ENCODE measurements at places on chromosomes 1 and 21.
A peak's percentile ranks its signal among the peaks of the same experiment; 100 is the strongest.

- DNase-seq, result no peak
Observed at GRCh38 chr1:205967554-205968335, 24.5 kb upstream of the SLC26A9 start.

DNA sequence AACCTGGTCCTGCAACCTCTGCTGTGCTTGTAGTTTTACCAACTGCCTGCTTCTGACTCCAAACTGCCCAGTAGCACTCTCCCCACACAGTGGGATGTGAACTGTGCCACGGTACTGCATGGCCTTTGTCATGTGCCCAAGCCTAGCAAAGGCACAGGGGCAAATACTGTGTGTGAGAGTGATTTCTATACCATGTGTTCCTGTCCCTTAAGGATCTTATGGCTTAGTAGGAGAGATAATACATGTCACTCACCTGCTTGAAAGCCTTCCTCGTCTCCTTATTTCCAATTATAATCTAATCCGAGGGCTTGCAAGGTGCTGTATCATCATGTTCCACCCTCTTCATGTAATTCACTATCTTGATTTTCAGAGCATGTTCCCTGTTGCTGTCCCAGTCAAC is 51.3 kb downstream of the UBE4B start:
- no peak for DNase-seq

DNA sequence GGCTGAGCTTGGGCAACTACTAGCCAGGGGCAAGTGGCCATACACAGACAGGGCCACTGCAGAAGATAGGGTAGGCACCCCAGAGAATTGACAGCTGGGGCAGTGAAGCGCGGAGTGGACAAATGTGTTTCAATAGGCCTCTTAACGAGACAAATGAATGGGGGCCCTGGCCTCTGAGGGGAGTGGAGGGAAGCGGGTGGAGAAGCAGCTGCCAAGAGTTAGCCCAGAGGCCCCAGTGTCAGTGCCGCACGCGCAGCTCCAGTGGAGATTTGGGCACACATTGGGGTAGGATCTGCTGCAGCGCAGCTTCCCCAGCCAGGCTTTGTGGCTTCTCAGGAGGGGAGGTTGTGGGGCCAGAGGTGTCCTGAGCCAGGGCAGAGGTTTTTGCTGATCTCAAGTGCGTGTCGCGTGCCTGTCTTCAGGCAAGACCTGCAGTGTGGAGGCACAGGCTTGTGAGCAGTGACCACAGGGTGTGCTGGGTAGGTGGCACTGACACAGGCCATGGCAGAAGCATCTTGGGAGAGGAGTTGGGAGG is 16.9 kb downstream of the PTPRF start:
- no peak for DNase-seq

GRCh38 chr1:218357211-218357892 is 12.2 kb downstream of the TGFB2 start:
- no peak for DNase-seq

DNA sequence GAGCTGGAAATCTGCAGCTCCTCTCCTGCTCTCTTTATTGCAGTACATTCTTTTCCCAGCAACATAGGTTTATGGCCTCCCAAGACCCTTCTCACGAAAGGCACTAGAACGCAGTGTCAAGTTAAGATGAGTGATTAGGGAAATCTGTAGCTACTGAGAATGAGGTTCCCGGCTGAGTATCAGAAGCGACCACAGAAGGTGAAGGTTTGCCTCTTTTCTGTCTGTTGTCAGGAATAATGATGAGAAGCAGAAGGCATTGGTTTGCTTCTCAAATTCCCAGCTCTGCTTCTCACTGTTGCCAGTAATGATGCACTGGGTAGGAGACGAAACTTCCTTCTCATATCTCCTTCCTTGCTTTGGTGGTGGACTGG is 128.4 kb downstream of the NTMT2 start:
- DNase-seq, result no peak

GRCh38 chr1:2379733-2380404 is 11.5 kb downstream of the MORN1 start:
- no peak for DNase-seq

DNA sequence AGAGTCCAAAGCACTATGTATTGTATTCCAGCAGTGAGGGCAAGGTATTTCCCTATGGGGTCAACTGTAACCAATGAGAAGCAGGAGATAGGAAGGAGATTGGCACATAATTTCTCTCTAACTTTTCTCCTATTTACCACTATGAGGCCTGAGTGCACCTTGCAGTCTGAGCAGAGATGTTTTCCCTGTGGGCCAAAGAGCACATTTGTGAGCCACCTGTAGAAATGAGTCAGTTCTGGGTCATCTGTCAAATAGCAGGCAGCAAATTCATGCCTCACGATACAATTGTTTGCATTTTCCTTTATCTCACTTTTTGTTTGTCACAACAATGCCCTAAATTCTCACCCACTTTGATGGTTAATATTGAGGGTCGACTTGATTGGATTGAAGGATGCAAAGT is 547.2 kb upstream of the NCAM2 start:
- DNase-seq, result no peak

GRCh38 chr1:116001739-116002487 is 25.6 kb downstream of the SLC22A15 start:
- DNase-seq, result peak; percentile 48

GRCh38 chr1:207787776-207788175 is 35.9 kb downstream of the CD46 start:
- no peak for DNase-seq

- no peak for DNase-seq
Observed at GRCh38 chr1:110338309-110338885, 780 bp upstream of the RBM15 start.

GRCh38 chr1:48870596-48870995 is 93.9 kb upstream of the BEND5 start:
- DNase-seq, result no peak

GRCh38 chr1:58879464-58879863 is 95.6 kb upstream of the JUN start:
- no peak for DNase-seq

GRCh38 chr1:72557446-72558049 is 275.2 kb upstream of the NEGR1 start:
- peak; percentile 28 for DNase-seq

- no peak for DNase-seq
Observed at GRCh38 chr1:97680894-97681293, 239.9 kb downstream of the DPYD start.

DNA sequence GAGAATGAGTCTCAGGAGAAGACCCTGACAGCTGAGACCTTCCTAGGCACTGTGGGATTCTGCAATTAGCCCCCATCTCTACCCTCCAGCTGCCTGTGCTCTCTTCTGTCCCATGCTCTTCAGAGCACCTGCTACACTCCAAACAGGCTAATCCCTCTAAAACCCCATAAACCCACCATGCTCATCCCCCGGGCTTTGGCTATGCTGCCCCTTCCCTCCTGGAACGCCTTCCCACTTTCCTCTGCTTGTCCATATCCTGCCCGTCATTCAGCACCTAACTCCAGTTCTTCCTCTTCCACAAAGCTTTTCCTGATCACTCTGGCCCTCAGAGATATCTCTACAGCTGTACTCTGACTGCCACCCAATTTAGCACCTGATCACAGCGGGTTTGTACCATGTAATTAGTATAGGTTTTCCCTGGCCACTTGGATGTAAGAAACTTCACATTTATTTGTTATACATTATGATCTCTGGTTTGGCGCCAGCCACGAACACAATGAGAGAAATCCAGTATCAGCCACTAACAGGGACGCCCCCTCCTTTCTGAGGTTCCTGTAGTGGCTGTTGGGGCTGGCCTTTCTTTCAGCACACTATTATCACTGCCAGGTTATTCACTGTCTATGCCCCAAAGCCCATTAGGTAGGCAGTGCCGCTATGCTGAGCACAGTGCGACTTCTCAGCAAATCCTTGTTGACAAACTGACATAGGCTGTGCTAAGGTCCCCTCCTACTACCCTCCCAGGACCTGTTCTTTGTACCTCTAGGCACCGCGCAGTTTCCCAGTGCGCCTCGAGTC is 45.1 kb downstream of the CDC7 start:
- DNase-seq, result no peak

- DNase-seq, result no peak
Observed at GRCh38 chr1:20320704-20321103, 30.0 kb downstream of the VWA5B1 start.

GRCh38 chr1:10830961-10831668 is 34.7 kb upstream of the CASZ1 start:
- peak; percentile 40 for DNase-seq

DNA sequence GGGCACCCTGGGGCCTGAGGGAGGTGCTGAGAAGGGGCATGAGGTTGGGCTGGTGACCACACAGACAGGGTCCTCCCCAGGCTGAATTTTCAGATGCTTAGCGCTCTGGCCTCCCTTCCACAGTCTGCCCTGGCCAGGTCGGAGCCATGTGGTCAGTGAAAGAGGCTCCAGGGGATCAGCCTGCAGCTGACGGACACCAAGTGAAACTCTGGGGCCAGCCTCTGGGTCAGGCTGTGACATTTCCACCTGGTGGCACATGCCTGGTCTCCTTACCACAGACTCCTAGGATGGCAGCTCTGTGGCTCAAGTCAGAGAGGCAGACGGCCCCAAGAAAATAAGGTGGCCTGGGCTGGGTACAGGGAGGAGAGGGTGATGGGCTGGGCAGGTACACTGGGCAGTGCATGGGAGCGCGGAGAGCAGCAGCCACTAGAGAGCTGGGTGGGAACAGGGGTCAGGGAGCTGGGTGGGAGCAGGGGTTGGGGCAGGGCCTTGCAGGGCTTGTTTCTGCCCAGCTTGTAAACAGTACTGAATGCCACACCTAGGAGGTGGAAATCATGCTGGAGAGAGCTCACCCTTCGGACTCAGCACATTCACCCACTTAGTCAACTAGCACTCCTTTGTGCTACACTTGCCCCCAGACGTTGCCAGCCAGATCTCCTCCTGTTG is 20.7 kb upstream of the ADARB1 start:
- no peak for DNase-seq

- no peak for DNase-seq
Observed at GRCh38 chr1:159961636-159962035, 7.6 kb upstream of the SLAMF9 start.

GRCh38 chr1:244211559-244211944 is 160.5 kb downstream of the ZBTB18 start:
- no peak for DNase-seq

DNA sequence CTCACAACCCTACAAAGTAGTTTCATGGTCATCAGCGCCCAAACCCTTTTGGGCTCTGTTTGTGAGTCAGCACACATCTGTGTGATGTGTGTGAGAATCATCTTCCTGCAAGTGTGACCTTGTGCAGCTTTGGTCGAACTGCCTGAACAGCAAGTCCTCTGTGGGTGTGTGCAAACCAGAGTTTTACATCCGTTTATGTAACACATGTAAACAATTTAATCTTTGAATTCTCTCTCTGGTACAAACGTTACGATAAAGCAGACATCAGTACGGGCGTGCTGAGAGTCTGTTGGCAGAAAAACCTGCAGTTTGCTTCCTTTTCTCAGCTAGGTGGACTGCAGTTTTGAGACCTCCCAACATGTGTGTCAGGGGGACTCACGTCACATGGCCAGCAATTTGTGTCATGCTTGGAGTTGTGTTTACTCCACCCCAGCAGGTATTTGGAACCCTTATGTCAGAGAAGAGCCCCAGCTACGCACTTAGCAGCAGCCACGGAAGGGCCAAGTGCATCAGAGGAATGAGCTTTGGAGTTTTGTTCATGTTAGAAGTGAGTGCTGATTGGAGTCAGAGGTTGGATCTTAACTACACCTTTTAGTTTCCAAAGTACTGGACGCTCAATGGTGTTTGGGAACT is 230.8 kb downstream of the PAPPA2 start:
- DNase-seq, result no peak

GRCh38 chr1:72202761-72203160 is 79.6 kb downstream of the NEGR1 start:
- no peak for DNase-seq

DNA sequence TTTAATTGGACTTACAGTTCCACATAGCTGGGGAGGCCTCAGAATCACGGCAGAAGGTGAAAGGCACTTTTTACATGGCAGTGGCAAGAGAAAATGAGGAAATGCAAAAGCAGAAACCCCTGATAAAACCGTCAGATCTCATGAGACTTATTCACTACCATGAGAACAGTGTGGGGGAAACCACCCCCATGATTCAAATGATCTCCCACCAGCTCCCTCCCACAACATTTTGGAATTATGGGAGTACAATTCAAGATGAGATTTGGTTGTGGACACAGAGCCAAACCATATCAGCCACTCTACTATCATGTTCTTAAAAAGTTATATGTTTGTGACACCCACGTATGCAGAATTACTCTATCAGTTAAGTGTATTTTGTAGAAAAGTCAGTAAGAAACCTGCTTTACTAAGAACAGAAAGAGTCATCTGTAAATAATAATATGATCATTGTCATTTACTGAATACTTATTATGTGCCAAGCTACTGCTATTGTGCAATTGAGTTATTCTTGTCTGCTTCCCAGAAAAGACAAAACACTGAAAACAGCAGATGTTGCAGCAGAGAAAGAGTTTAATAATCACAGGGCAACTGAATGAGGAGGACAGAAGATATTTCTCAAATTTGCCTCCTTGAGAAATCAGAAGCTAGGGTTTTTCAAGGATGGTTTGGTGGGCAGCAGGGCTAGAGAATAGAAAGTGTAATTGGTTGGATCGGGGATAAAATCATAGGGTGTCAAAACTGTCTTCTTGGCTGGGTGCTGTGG is 207.7 kb upstream of the FGGY start:
- DNase-seq, result no peak

- DNase-seq, result no peak
Observed at GRCh38 chr21:45443595-45444181, 38.7 kb downstream of the COL18A1 start.

GRCh38 chr1:212512816-212513559 is 80.3 kb downstream of the NENF start:
- peak; percentile 72 for DNase-seq

- no peak for DNase-seq
Observed at GRCh38 chr1:180387413-180387812, 115.0 kb downstream of the ACBD6 start.

- DNase-seq, result no peak
Observed at GRCh38 chr1:69510026-69510425, 57.7 kb upstream of the LRRC7 start.

DNA sequence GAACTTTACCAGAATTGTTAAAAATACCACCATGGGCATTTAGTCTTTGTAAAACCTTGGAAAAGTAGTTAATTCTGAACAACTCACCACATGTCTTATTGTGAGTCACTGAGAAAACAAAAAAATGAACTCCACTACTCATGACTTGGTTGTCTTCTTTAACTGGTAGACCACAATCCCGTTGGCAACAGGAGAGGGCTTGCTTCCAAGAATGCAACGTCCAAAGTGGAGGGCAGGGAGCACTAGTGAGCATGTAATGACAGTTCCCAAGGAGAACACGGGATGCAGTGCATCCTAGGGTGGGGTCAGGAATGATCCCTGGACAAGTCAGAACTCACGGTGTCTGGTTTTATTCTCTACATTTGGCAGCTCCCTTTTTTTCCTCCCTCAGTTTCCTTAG is 15.2 kb upstream of the HMCN1 start:
- peak; percentile 99 for DNase-seq

DNA sequence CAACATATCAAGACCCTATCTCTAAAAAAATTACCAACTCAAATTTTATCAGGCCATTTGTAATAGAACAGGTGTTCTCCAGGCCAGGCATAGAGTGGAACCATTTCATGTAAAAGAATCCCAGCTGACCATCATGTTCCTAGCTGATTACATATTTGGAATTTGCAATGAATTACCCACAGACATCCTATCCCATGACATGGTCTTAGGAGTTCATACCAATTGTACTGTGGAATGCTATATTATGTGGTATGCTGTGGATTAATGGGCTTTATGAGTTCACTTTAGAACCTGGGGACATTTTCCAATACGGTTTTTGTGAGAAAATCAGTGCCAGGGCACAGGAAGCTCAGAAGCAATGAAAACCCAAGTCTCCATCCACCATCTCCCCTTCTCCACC is 110.3 kb downstream of the ZNF281 start:
- DNase-seq, result peak; percentile 33

- no peak for DNase-seq
Observed at GRCh38 chr1:227035316-227035715, 95.2 kb downstream of the COQ8A start.

Data from fibroblast of skin of back (primary cell).